GM12864 (cell line): ENCODE measurements at places on chromosomes 16 and 17.

GRCh38 chr17:7881276-7882054 lies 7.1 kb upstream of the CHD3 start:
- no peak for DNase-seq

GRCh38 chr17:1156864-1157263 lies 22.9 kb downstream of the ABR start:
- no peak for DNase-seq

DNA sequence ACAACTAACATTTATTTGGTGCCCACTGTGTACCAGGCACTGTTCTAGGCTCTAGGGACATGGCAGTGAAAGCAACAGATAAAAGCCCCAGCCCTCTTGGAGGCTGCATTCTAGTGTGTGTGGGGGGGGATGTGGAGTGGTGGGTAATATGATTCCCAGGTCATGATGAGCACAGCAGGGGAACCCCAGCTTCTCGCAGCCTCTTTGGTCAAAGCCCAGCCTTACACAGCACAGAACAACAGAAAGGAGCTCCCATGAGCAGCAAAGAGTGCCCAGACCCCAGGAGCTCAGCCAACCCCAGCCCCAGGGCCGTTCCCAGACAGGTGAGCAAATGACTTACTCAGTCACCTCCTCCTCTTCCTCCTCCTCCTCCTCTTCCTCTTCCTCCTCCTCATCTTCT lies 21.9 kb downstream of the CNGB1 start:
- DNase-seq = no peak

GRCh38 chr16:55529018-55529417 lies 20.1 kb downstream of the LPCAT2 start:
- no peak for DNase-seq

GRCh38 chr16:30924076-30924912 lies 922 bp downstream of the FBXL19 start:
- no peak for DNase-seq

DNA sequence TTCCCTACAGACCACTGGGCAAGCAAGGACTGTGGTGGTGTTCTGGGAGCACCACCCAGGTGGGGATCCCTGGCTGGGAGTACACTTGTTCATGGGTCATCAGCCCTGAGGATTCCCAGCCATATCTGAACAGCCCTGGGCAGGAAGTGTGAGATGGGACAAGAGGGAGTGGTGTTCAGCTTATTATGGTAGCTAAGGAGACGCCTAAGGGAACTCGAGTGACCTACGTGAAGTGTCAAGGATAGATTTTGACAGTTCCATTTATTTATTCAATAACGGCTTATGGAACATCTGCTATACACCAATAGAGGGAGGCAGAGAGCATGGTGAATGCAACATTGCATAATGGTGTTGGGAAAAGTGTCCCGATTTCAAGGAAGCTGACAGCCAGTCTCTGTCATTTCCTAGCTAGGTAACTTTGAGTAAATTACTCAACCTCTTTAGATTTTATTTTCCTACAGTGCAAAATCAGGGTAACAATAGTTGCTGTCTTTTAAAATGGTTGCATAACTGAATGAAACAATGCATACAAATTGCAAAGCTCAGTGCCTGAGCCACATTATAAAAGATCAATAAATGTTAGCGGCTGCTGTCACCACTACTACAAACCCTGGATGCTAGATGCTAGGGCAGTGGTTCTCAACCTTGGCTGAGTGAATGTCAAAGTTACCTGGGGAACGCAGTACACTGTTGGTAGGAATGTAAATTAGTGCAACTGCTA lies 534.1 kb downstream of the GRIN2A start:
- no peak for DNase-seq

- DNase-seq = no peak
These were observed 36.0 kb downstream of the RNF157 start for GRCh38 chr17:76204277-76204676.

- DNase-seq = no peak
These were observed 23.2 kb downstream of the SLC7A6OS start for GRCh38 chr16:68287276-68288251.

DNA sequence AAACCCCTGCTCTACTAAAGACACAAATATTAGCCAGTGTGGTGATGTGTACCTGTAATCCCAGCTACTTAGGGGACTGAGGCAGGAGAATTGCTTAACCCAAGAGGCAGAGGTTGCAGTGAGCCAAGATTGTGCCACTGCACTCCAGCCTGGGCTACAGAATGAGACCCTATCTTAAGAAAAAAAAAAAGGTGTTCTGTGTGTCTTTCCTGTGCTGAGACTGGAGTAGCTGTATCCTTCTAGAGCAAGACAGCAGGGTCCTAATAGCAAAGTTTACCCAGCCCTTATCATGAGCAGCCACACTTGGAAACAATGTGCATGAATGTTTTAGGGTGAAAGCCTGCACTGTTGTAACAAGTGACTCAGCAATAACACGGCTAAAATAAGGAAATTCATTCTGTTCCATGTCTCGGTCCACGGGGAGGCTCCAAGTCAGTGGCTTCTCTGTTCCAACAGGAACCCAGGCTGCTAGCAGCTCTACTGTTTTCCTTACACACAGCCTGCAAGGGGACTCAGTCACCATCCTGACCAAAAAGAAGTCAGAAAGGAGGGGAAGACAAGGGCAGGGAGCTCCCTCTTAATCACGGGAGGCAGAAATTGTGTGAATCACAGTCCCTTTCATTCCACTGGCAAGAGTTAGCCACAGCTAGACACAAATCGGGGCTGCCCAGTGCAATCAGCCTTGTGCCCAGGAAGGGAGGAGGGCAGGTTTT lies 7.1 kb upstream of the SLC5A11 start:
- no peak for DNase-seq

DNA sequence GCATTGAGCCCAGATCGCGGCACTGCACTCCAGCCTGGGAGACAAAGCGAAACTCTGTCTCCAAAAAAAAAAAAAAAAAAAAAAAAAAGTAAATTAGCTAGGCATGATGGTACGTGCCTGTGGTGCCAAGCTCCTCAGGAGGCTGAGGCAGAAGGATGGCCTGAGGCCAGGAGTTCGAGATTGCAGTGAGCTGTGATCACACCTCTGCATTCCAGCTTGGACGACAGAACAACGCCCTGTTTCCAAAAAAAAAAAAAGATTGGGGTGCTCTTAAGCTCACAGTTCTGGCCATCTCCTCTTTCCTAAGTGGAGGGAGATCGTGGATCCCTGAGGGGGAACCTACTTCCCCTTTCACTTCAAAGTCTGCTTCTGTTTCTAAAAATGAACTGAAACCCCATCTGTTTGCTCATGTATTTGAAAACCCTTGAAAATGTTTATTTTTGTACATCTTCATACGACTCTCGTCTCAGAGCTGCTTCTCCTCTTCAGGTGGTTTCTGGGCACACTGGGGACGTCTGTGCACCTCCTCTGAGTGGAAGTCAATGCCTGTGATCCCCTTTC lies 138.8 kb downstream of the PRKCA start:
- DNase-seq = peak; percentile 55

- no peak for DNase-seq
These were observed 709 bp downstream of the STAT5A start for GRCh38 chr17:42288803-42289610.

DNA sequence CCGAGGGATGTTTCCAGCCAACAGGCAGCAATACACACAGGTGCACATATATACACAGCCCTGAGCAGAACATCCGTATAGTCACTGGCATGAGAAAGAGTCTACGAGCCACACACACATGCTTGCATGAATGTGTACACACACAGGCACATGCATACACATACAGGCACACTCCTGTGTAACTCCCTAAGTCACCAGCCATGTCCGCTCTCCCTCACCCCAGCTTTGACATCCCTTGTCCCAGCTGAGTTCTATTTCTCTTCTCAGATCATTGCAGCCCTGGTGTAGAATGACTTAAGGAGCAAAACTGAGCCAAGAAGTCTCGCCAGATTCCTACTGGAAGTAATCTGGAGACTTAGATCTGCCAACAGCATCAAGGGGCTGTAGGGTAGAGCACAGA lies 13.1 kb downstream of the CDRT4 start:
- DNase-seq = no peak

DNA sequence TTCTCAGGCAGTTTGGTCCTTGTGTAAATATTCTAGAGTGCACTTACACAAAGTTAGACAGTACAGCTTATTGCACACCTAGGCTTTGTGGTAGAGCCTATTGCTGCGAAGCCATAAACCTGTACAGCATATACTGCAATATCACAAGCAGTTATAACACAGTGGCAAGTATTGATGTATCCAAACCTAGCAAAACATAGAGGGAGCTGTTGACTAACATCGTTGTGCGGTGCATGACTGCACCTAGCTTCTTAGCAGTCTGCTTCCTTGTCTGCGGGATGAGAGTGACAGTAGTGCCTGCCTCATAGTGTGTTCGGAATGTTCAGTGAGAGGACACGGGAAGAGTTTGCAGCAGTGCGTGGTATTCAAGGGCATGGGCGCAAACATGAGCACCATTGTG lies 78.9 kb downstream of the MPRIP start:
- no peak for DNase-seq

- DNase-seq = no peak
These were observed 265.0 kb downstream of the CPPED1 start for GRCh38 chr16:12538667-12539091.

- DNase-seq = no peak
These were observed 18.1 kb upstream of the DHX40 start for GRCh38 chr17:59547131-59547915.

DNA sequence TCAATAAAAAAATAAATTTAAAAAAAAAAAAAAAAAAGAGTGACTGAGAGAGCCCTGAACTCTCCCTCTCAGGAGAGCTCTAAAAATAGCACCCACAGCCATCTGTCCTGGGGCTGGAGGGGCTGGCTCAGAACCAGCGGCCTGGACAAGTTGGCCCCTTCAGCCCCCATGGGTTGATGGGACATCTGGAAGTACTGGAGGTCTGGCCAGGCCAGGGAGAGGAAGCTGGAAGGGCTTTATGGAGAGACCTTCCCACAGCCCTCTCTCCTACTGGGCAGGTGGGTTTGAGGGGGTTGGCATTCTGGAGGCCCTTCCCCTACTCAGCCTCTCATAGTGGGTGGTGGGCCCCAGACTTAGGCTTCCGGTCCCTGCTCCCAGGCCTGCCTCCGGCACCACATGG lies 93.7 kb upstream of the TMEM97 start:
- no peak for DNase-seq

DNA sequence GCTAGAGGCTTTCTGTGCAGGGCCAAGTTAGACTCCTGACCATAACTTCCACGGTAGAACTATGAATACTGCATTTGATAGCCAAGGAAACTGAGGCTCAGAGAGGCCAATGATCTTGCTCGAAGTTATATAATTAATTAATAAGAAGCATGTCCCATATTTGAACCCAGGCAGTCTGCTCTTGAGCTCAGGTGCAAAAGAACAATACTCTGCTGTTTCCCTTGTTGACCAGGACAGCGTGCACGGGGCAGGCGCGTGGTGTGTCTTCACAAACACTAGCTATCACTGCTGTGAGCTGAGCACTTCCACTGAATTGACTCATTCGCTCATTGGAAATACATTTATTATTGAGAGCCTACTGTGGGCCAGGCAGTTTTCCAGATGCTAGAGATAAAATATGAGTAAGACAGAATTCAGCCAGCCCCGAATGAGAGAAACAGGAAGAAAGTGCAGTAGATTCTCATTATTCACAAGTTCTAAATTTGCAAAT lies 1.6 kb downstream of the CHD9 start:
- DNase-seq = no peak

GRCh38 chr16:57113042-57113453 lies 20.7 kb downstream of the CPNE2 start:
- no peak for DNase-seq

DNA sequence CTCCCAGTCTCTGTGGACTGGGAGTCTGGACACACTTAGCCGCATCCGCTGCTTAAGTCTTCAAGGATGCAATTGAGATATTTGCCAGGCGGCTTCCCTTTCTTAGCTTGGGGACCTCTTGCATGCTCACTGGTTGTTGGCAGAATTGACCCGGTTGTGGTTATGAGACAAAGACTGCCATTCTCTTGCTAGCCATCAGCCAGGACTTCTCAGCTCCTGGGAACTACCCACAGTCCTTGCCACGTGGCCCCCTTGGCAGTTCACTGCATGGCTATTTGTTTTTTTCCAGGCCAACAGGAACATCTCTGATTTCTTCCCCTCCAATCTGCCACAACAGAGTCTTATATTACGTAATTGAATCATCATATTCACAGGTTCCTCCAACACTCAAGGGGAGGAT lies 25.5 kb downstream of the CACNG4 start:
- DNase-seq = no peak

DNA sequence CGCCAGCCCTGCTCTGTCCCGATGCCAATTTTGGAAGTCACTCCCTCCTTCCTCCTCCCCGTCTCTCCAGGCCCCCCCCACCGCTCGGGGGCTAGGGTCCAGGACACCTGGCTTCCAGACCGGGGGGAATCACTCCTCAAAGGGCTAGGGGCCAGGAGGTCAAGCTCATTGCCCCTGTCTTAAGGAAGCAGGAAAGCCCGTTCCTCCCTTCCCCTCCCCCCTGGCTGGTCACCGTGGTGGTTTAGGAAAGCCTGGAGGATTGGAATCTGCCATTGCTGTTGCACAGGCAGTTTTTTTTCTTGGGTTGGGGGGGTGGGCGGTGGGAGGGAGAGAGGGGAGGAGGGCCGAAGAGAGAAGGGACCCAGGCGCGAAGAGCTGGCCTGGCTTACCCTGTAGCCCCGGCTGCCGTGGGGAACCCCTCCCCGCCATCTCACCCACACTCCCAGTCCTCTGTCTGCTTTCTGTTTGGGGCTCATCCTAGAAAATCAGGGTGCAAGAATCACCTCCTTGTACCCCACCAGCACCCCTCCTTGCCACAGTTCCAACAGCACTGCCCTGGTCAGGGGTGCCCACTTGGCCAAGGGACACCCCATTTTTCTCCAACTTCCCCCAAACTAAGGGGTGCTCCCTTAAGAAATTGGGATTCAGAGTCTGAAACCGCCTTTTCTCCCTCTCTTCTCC lies 2.9 kb upstream of the BCL6B start:
- no peak for DNase-seq

- no peak for DNase-seq
These were observed 61.5 kb upstream of the B4GALNT2 start for GRCh38 chr17:49071106-49071505.

DNA sequence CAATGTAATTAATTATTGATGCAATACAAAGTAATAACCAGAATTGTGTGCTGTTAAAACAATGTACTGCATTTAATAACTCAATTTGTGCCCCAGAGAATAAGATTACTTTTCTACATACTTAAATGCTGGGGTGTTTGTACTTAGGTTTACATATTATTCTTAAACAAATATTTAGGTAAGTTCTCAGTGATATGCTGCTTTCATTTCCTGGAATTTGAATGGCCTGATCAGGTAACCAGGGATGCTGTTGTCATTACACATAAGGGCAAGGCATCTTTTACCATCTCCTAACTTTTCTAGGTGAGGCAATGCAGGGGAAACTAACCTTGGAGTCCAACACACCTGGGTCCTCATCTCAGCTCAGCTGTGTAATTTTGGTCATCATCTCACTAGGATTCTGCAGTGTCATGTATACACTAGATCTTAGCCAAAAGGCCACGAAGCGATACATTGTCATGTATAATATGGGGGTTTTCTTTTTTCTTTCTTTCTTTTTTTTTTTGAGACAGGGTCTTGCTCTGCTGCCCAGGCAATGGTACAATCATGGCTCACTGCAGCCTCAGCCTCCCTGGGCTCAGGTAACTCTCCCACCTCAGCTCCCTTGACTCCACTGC lies 45.2 kb downstream of the MYO1D start:
- no peak for DNase-seq
